ENCODE measurements at places on chromosomes 1 and 21.

- no peak for DNase-seq
Observed at GRCh38 chr1:100414693-100415497, 62.6 kb downstream of the CDC14A start.

- no peak for DNase-seq
Observed at GRCh38 chr1:44260792-44261170, 47.5 kb downstream of the DMAP1 start.

- no peak for DNase-seq
Observed at GRCh38 chr1:246152986-246153431, 354.1 kb downstream of the SMYD3 start.

DNA sequence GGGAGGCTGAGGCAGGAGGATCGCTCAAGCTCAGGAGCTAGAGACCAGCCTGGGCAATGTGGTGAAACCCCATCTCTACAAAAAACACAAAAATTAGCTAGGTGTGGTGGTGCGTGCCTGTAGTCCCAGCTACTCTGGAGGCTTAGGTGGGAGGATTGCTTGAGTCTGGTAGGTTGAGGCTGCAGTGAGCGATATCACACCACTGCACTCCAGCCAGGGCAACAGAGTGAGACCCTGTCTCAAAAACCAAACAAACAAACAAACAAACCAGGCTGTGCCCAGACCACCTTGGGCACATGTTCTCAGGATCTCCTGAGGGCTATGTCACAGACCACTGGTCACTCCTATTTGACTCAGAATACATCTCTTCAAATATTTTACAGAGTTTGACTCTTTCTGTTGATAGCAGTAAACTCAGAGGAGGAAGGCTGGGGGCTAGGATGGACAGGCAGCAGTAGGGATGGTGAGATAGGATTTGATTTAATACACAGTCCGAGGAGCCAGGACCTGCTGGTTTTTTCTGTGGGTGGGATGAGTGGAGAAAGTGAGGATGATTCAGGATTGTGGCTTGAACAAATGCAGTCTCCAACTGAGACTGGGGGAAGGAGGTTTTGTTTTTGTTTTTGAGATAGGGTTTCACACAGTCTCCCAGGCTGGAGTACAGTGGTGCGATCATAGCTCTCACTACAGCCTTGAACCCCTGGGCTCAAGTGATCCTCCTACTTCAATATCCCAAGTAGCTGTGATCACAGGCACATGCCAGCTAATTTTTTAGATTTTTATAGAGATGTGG is 46.5 kb downstream of the OLFML3 start:
- DNase-seq: no peak

Data from NCI-H1694 treated with DMSO at 0.1 percent for 48 hours (cell line).